ENCODE measurements at places on chromosomes 4 and X. TPM values are rescaled to one million over a fixed set of nuclear protein-coding genes. Genes with fewer than 3 reads are reported as not detected.

The FDCSP gene
- 5.3 TPM for total RNA-seq

The SHOX gene
- total RNA-seq: 0.96 TPM

The PCDH19 gene
- total RNA-seq: 1.2 TPM

The XAGE2 gene
- total RNA-seq: not detected

DNA sequence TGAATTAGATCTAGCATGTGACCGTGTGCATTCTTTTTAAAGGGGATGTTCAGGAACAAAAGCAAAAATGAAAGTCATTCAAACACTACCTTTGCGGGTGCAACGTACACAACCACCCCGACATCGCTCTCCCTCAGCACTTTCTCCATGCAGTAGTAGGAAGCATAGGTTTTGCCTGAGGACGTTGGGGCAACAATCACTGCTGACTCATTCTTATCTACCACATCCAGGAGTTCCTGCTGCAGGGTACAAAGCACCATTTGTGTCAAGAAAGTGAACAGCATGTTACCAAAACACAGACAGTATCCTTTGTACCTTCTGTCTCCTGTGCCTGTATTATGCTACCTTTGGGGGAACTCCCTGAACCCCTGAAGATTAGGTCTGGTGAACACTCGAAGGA, 58.6 kb downstream of the DDX60L start:
- DNase-seq: peak; percentile 13

DNA sequence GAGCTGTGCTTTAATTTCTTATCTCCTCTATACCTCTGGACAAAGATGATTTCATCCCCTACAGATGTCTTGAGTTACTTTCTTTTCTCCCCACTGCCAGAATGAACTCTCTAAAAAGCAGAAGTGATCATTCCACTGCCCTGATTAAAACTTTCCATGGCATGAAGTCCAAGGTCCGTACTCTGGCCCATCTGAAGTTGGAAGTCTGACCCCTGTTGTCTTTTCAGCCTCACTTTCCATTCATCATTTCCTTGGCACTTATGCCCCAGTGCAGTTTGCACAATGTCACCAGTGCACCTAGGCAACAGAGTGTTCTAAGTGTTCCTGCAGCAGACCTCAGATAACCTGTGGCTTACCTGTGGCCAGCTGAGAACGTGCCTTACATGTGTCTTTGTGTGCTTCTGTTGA, 242.4 kb downstream of the FRAS1 start:
- DNase-seq: peak; percentile 64

GRCh38 chrX:22534643-22535042, 261.9 kb downstream of the CBLL2 start:
- peak; percentile 0 for DNase-seq

GRCh38 chr4:151674804-151675391, 85.9 kb downstream of the GATB start:
- DNase-seq: peak; percentile 83

DNA sequence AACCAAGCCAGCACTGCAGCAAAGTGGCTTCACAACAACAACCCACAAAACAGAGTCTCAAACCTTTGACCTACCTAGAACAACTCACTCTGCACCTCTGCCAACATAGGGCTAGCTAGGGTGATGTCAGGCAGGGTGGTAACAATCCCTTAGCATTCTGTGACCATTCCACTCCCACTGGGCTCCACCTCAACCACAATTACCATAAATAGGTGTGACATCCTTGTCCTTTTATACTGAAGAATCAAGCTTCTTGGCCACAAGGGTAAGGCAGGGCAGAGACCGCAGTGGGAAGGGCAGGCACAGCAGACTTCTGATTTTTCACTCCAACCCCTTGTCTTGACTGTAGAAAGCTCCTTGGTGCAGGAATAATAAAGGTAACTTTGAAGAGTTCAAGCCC, 795.4 kb upstream of the DIAPH2 start:
- no peak for DNase-seq

GRCh38 chr4:17664755-17665154, 50.3 kb downstream of the MED28 start:
- DNase-seq: no peak

DNA sequence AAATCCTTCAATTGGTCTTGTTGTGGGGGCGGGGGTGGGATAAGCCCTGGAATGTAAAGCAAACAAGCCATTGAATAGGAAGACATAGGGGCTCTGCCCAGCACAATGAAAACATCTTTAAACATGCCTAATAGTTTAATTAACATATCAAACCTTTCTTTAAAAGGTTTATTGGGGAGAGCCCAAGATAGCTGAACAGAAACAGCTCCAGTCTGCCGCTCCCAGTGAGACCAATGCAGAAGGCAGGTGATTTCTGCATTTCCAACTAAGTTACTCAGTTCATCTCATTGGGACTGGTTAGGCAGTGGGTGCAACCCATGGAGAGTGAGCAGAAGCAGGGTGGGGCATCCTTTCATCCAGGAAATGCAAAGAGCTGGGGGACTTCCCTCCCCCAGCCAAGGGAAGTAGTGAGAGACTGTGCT, 327.2 kb upstream of the CNKSR2 start:
- no peak for DNase-seq

GRCh38 chrX:20969565-20969964, 404.7 kb upstream of the CNKSR2 start:
- DNase-seq: no peak

All from umbilical cord (tissue), 2 donors.